Motor neuron (in vitro differentiated cells): ENCODE measurements at places on chromosomes 5 and 9. TPM values are rescaled to one million over a fixed set of nuclear protein-coding genes. Genes with fewer than 3 reads are reported as not detected.

- no peak for ATAC-seq
Measured at GRCh38 chr9:130289711-130290241, 24.2 kb downstream of the HMCN2 start.

DNA sequence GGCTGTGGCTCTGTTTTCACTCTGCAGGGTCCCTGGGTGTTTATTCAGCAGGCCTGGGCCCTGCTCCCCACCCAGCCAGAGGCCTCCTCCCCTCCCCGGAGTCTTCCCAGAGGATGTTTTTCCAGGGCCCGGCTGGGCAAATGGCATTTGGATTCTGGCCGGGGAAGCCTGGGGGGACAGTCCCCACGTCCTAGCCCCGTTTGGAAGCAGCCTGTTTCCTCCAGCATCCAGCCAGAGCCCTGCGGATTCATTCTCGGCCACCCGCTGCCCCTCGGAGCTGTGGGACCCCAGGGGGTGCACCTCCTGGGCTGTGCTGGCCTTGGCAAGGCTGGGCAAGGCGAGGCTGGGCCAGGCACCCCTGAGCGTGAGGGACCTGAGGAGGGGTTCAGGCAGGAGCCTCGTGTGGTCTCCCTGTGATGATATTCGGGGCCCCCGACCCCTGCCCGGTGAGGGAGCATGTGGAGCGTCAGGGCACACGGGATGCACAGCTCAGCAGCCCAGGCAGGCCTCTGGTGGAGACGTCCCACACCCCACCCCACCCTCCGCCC is 48.8 kb upstream of the EGFL7 start:
- ATAC-seq = peak; percentile 1

DNA sequence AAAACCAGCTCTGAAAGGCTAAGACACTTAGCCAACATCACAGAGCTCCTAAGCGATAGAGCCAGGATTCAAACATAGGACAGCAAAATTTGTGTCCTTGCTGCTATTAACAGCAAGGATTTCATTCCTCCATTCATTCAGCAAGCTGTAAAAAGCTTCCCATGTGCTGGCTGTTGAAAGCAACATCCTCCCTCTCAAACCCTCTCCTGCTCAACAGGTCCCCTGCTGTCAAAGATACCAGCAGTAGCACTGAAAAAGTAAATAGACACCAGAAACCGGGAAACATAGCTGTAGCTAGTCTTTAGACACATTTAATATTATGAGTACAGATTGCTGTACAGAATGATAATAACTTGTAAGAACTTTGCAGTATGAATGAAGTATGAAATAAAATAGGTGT is 52.6 kb upstream of the ADAMTSL1 start:
- ATAC-seq = no peak

TRIM36 gene
- total RNA-seq = 58.4 and 61.2 TPM in 2 replicates

- no peak for ATAC-seq
Measured at GRCh38 chr5:117691081-117691870, 1116.7 kb upstream of the SEMA6A start.

MARCOL gene
- total RNA-seq = 0.14 TPM in 1 of 2 replicates, not detected in the other

TRUB2 gene
- total RNA-seq = 23.1 and 26.7 TPM in 2 replicates

GMCL2 gene
- 0.39 TPM in 1 of 2 replicates, not detected in the other for total RNA-seq

SPOCK1 gene
- total RNA-seq = 46.6 and 53.9 TPM in 2 replicates

PHYHD1 gene
- 0.81 and 1.8 TPM in 2 replicates for total RNA-seq

DNA sequence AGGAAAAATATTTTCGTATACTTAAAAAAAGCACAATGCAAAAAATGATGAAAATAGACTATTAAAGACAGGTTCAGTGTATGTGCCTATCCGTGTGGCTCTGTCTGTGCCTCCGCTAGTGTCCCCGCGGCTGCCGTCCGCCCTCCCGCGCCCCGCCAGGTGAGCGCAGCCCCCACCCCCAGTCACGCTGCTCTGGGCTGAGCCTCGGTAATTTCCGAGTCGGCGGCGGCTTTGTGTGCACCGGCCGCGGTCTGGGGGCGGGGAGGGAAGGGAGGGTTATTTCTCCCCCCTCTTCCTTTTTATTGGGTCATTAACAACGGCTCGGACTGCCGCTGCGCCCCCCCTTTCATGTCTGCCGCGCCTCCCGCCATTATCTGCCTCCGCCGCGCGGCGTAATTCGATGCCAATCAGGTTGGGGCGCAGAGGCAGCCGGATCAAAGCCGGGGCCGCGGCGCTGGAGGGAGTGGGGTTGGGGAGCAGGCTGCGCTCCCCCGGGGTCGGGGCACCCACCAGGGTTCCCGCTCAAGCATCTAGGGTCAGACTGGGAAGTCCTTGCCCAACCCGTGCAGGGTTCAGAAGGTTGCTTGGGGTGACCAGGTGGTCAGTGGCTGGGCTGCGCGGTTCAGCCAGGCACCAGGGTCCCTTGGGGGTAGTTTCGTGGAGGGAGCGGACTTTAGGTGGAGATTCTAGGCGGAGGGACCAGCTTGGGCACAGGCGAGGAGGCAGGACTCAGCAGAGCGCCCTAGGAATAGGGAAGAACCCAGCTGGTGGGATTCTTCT is 39.5 kb upstream of the PSD2 start:
- peak; percentile 26 for ATAC-seq

DNA sequence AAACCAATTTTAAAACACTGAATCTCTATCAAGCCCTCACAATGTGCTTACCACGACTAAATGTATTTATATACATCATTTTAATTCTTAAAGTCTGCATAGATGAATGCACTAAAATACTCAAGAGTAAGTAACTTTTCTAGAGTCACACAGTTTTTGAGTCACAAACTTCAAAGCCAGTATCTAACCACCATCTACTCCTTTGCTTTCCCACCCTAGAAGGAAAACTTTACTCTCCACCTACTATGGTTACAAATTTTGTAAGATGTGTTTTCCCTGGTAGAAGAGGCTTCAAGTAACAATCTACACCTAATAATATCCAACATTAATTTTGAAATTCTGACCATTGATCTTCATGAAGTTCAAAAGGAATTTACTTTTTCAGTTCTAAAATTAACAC is 18.7 kb downstream of the ZFAND5 start:
- no peak for ATAC-seq

TMEM8B gene
- total RNA-seq = 8.0 and 8.8 TPM in 2 replicates

DNA sequence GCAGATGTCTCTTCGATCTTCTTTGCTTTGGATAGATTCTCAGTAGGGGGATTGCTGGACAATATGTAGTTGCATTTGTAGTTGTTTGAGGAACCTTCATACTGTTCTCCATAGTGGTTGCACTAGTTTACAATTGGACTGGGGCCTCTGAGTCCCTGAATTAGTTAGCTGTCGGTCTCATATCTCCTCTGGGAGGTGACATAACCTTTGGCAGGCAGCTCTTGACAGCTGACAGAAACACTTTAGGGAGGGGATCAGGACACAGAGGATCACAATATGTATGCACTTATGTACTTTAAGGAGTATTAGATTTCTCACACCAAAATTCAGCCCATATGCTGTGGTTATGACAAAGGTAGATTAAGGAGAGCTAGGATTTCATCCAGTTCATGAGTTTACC is 1279.9 kb upstream of the DMAC1 start:
- ATAC-seq = no peak

GRCh38 chr5:645421-645820 is 33.3 kb downstream of the CEP72 start:
- no peak for ATAC-seq

- no peak for ATAC-seq
Measured at GRCh38 chr9:95721061-95721531, 154.4 kb upstream of the ERCC6L2 start.

- ATAC-seq = peak; percentile 35
Measured at GRCh38 chr5:107542831-107543231, 127.9 kb downstream of the EFNA5 start.
